D341Med (cell line): ENCODE measurements at places on chromosomes 13 and 19.
A peak's percentile ranks its signal among the peaks of the same experiment; 100 is the strongest.

GRCh38 chr13:98853771-98854221, 101.3 kb upstream of the SLC15A1 start:
- no peak for DNase-seq

DNA sequence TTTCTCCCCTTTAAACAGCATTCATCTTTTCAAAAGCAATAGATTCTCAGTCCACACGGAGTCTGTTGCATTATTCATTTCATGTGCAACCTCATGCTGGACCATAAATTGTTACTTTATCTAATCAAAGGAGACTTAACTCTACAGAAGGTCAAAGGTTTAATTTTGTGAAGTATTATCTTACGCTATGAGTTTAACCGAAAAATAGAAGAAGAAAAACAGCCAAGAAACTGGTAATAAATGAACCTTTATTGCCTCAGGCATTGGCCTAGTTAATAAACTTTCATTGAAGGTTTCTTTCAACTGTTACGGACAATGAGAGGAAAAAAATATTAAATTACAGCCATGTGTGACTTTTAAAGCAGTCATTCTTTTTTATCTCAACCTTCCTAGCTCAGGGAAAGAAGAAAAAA, 223.6 kb downstream of the DACH1 start:
- no peak for DNase-seq

- no peak for DNase-seq
Measured at GRCh38 chr13:47215736-47216135, 318.9 kb upstream of the HTR2A start.

GRCh38 chr19:21022996-21023395, 2.5 kb downstream of the ZNF430 start:
- DNase-seq: no peak

DNA sequence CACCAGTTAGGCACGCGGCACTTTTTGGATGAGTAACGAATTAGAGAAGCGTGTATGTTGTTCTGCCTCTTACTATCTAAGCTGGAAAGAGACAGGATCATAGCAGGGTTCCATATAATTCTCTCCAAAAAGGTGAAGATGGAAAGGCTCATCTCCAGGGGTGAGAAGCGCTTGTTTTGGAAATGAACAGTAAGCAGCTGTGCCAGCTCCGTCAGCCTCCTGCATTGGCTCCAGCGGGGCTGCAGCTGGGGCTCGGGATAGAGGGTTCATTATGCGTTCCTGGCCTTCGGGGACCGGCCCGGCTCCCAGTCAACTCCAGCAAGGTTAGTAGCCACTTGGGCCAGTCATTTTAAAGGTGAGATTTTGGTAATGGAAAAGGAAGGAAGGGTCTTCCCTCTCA, 155.5 kb downstream of the COL4A1 start:
- DNase-seq: no peak

DNA sequence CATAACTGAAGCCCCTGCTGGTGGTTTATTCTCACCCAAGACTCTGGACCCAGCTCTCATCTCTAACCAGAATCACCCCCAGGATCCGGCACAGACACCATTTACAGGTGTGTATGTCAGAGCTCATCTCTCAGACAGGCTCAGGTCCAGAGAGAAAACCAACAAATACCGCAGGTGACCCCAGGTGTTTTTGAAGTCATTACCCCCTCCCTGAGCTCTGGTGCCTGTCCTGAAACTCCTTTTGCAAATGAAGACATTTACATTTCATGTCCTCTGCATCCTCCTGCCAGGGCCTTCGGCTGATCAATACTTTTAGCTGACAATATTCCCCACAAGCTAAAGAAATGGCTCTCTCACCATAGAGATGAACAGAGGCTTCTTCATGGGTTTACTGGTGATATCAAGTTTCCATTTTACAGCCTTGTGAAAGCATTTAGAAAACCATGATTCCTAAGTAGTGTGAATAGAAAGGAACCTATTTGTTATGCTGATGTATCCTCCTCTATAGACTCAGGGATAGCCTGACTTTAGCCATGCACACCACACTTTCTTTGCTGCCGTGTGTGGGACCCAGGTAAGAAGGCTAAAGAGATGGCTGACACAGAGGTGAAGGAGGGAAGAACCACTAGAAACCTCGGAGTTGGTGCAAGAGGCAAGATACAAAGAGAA, 131.3 kb downstream of the KCTD15 start:
- DNase-seq: no peak

GRCh38 chr19:56894626-56895025, 54.1 kb upstream of the PEG3 start:
- no peak for DNase-seq

- DNase-seq: no peak
Measured at GRCh38 chr19:10553943-10554381, 10.3 kb downstream of the ATG4D start.

DNA sequence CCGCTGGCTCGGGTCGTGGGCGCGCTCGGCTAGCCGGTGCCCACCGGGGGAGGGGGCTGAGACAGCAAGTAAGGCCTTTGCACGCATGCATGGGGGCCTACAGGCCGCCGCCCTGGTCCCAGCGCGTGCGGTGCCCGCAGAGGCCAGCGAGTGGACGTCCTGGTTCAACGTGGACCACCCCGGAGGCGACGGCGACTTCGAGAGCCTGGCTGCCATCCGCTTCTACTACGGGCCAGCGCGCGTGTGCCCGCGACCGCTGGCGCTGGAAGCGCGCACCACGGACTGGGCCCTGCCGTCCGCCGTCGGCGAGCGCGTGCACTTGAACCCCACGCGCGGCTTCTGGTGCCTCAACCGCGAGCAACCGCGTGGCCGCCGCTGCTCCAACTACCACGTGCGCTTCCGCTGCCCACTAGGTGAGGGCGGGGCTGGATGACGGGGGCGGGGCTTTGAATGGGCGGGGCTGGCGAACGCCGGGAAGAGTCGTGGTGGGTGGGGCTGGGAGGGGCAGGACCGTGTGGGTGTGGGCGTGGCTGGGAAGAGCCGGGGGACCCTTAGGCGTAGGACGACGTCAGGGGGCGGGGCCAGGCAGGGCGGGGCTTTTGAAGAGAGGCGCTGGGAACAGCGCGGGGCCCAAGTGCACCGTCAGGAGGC, 2.1 kb downstream of the CILP2 start:
- DNase-seq: no peak

GRCh38 chr13:110268061-110268460, 38.9 kb downstream of the COL4A1 start:
- DNase-seq: no peak

DNA sequence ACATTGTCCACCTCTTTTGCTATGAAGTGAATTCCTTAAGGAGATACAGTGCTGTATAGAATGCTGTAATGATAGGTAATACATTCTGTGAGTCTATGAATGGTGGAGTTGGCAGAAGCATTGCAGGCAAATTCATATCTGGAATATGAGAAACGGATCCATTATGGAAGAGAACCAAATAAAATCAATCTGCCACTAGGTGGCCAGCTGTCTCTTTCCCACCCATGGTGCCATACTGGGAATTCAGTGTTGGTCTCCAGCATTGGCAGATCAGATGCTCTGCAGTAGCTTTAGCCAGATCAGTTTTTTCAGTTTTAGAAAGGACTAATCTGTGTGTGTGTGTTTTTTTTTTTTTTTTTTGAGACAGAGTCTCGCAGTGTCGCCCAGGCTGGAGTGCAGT, 27.6 kb downstream of the DNAJC3 start:
- peak; percentile 40 for DNase-seq

GRCh38 chr13:100131863-100132574, 43.1 kb downstream of the PCCA start:
- DNase-seq: no peak

- DNase-seq: no peak
Measured at GRCh38 chr13:40261336-40261735, 405.1 kb downstream of the FOXO1 start.

DNA sequence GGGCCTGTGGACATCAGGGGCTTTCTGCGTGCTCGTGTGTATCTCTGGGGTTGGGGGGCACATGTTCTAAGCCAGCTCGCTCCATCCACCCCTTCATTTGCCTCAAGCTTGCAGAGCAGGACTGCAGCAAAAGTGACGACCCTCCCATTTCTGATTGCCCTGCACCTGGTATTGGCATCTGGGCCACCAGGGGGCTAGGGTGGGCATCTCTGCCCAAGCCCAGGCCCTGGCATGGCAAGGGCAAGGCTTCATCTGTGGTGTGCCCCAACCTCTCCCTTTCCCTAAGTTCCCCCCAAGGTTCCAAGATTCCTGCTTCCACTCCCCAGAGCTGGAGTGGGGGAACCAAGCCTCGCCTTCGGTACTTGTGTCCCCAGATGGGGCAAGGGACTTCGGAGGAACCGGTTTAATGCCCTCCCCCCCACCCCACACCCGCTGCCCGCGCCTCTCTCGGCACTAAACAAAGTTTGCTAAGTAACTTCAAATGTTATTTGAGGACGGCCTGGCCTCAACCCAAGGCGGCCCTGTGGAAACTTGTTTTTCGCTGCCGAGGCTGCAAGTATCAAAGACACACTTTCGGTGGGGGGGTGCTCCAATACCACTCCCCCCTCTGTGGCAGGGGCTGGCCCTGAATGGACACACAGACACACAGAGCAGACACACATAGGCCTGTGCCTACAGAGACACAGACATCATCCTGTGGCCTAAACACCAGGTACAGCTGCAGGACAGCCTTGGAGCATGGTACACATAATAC, 12.2 kb downstream of the NFIX start:
- no peak for DNase-seq

DNA sequence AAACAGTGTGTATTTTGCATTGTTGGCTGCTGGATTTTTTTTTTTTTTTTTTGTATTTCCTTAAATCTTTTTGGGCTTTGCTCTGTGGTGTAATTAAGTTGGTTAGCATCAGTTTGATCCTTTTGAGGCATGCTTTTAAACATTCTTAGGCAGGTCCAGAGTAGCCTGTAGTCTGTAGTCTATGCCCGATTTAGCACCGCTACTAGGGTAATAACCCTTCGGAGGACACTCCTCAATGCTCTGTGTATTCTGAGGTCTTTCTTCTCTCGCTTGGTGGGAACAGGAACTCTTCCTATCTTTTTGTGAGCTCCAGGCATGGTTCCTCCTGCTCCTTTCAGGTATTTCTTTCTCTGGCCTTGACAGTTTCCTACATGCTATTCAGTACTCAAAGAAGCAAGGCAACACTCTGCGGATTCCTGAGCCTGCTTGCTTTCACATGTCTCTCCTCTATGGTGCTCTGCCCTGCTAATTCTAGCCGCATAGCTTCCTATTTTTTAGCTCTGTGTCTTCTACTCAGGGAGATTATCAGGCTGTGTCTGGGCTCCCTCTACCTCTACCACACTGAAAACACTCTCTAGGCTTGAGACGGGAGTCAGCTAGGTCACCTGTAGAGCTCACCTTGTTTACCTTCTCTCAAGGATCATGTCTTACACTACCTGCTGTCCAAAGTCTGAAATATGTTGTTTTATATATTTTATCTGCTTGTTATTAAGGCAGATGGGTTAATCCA, 195.1 kb downstream of the NDFIP2 start:
- DNase-seq: no peak

DNA sequence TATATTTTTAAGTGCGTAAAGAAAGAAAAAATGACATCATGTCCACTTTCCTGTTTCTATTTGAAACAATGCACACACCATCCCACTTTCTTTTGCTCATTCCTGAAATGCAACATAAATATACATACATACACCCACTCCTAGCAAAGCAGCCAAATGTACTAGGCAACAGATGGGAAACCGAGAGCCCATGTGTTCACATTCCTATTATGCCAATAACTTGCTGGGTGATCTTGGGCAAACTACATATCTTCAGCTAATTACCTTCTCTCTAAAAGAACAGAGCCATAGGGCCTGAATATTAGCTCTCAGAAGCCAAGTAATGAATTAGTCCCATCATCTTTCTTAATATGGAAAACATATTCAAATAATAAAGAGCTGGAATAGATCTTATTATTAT, 610.6 kb upstream of the ATXN8OS start:
- DNase-seq: no peak

DNA sequence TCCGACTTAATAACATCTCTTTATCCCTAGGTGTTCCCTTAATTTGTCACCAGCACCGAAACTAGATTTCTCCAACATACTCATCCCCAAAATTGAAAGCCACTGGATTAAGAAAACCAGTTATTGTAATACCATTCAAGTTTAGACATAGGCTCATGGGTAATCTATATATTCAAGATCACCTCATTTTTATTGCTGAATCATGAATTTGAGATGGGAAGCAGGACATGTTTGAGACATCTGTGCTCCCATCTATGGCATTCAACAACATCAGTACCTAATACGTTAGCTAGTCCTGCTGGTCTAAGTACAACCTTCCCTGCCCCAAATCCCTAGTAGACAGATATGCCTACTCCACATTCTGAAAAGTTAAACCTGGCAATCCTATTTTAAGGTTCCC, 820.6 kb downstream of the PCDH9 start:
- no peak for DNase-seq

GRCh38 chr19:50928831-50929230, 17.6 kb upstream of the KLK4 start:
- no peak for DNase-seq

DNA sequence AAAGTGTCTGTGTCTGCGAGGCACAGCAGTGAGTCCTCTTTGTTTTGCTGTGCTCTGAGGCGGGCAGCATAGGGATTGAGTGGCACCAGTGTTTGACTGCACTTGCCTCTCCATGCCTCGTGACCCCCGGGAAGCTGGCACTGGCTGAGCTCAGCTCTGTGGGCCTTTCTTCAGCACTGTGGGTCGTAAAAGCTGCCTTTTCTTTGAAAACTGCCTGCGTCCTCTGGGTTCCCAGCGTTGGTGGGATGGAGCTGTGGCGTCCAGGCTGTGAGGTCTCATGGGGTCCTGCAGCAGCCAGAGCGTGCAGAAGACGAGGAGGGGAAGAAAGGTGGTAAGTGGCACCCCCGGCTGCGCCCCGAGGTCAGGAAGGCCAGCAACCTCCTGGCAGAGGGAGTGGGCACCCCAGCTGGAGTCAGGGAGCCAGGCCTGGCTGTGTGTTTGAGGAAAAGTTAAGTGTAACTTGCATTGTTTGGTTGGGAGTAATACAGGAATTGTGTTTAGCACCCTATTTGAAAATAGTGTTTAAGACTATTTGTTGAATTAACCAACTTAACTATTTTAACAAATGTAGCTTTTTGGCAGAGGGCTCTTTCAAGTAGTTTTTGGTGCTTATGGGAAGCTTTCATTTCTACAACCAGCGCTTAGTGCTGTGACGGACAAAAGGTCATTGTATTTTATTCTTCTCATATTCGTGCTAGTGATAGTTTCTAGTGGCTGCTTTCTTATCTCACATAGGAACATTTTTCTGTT, 79.3 kb upstream of the TEX29 start:
- no peak for DNase-seq

GRCh38 chr19:28949027-28949426, 263.9 kb downstream of the UQCRFS1 start:
- DNase-seq: no peak

DNA sequence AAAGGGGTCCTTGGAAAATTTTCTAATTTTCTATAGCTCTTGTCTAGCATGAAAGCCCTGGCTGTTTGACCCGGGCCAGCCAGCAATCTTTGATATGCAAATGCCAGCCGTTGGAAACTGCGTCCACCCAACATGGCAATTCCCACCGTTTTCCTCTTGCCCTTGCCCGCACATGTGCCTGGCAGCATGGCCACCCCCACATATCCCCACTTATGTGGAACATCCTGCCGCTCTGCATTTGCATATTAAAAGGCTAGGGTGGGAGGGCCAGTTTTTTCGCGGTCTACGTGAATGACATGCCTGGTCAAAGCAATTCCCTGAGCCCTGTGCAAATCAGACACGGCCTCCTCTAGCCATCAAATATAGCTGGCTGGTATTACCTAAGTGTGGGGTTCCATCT, 110.3 kb upstream of the TDRD3 start:
- DNase-seq: no peak
